ENCODE measurements at places on chromosomes 6 and 20. TPM values are rescaled to one million over a fixed set of nuclear protein-coding genes. Genes with fewer than 3 reads are reported as not detected.

DNA sequence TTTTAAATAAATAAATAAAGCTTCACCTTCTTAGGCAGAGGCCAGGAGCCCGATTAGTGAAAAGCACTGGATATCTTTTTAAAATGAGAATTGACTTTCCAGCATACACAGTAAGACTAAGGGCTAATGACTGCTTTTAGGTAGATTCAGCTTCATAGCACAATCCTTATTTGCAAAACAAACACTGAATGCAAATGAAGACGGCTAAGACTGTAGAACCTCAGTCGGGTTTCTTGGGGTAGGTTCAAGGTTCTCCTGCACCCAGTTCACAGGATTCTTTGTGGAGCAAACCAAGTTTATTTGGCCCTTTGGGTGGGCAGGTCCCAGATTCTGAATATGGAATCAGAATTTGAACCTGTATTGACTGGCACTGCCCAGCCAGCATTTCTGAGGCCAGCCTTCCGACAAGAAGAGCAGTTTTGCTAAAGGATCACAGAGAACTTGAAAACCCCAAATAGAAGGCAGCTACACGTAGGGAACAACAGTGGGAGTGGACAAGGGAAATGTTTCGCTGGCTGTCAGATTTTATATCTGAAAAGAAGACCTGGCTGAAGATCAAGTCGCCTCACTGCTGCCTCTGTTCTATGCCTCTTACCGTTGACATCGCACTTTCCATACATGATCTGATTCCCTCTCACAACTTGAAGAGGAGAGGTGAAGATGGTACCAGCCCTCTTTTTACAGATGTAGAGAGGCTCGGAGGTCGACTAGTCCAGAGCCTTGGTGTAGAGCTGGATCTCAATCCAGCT is 8.2 kb downstream of the TRERF1 start:
- H3K4me1 ChIP-seq, result no peaks in the 10 kb centered on the region
- no peak overlapping the region for H3K27ac ChIP-seq
- no peaks in the 10 kb centered on the region for H3K27me3 ChIP-seq
- H3K4me3 ChIP-seq, result no peak overlapping the region
- no peak for DNase-seq

BPIFB1 gene
- total RNA-seq, result 0.17 TPM

DNA sequence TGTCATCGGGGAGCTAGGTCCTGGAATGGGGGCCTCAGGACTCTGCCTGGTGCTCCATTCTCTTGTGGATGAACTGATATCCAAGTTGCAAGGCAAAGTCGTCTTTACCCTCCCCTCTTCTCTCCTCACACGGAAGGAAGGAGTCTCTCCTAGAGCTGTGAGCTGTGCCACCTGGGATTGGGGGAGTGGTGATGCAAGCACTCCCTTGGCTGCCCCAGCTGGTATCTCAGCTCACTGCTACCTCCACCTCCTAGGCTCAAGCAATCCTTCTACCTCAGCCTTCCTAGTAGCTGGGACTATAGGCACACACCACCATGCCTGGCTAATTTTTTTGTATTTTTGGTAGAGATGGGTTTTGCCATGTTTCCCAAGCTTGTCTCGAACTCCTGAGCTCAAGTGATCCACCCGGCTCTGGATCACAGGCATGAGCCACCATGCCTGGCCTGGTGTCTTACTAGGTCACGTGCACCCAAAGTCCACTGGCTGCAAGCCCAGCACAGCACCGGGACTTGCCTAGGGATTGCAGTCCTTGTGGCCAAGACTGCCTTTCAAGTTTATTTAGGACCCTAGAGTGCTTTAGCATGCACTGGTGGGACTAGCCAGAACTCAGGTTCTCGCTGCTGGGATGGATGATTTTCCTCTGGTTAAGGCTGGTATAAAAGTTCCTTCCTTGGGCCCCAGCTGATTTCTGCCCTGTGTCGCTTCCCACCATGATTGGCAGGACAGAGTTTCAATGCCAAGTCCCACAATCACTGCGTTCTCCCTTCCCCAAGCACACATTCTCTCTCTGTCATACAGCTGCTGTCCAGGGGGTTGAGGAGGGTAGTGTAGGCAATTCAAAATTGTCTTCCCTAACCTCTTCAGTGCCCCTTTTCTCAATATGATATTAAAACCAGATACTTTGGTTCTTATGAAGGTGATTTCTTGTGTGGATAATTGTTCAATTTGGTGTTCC is 33.5 kb downstream of the SMAP1 start:
- no peaks in the 10 kb centered on the region for H3K36me3 ChIP-seq
- DNase-seq, result no peak
- no peak overlapping the region for H3K4me3 ChIP-seq
- H3K4me1 ChIP-seq, result no peaks in the 10 kb centered on the region
- no peak overlapping the region for H3K27ac ChIP-seq
- H3K27me3 ChIP-seq, result no peaks in the 10 kb centered on the region

- peaks cover 6% of the 10 kb centered on the region for H3K4me1 ChIP-seq
- peaks cover 13% of the 10 kb centered on the region for H3K36me3 ChIP-seq
- H3K27ac ChIP-seq, result peak overlapping the region; percentile 45
- no peaks in the 10 kb centered on the region for H3K27me3 ChIP-seq
- H3K4me3 ChIP-seq, result peak overlapping the region; percentile 91
These were observed 655 bp upstream of the NDUFAF4 start for GRCh38 chr6:96898241-96898851.

DNA sequence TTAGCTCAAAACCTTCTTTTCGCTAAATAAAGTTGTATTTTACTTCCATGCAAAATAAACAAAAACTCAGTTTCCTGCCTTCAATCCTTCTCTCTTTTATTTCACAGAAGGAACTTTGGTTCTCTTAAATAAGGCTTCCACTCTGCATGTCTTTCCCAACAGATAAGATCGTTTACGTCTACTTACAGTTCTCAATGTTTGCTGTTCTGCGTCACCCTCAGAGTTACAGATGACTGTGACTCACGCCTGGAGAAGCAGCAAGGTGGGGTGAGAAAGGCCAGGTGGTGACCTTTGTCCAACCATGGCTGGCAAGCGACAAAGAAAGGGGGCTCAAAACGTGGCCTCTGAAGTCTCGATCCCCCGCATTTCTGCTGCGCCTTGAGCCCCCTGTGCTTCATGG is 51.4 kb upstream of the RPS6KA2 start:
- no peaks in the 10 kb centered on the region for H3K27me3 ChIP-seq
- H3K36me3 ChIP-seq, result no peaks in the 10 kb centered on the region
- peak overlapping the region; percentile 17 for H3K27ac ChIP-seq
- no peak overlapping the region for H3K4me3 ChIP-seq
- peaks cover 15% of the 10 kb centered on the region for H3K4me1 ChIP-seq

DNPH1 gene
- 117 TPM for total RNA-seq

GRCh38 chr20:50711113-50711825 is 19.9 kb upstream of the RIPOR3 start:
- no peak for DNase-seq
- H3K27ac ChIP-seq, result no peak overlapping the region

DNA sequence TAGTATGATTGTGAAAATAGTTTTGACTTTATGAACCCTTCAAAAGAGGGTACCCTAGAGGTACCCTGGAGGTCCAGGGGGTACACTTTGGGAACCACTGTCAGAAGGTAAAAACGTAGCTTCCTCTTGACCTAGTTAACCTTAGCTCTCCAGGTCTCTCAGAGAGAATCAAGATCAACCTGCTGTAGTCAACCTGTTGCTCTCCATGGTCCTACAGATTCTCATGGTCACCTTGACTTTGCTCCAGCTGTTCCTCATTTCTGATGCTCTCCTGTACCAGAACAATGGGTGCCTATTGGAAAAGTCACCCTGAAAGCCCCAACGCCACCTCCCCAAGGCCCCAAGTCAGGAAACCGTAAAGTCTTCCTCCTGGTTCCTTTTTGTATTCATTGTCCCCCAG is 294.4 kb upstream of the CDH4 start:
- DNase-seq, result no peak
- H3K27me3 ChIP-seq, result no peaks in the 10 kb centered on the region
- H3K27ac ChIP-seq, result no peak overlapping the region
- H3K4me3 ChIP-seq, result no peak overlapping the region
- no peaks in the 10 kb centered on the region for H3K36me3 ChIP-seq
- no peaks in the 10 kb centered on the region for H3K4me1 ChIP-seq

DNA sequence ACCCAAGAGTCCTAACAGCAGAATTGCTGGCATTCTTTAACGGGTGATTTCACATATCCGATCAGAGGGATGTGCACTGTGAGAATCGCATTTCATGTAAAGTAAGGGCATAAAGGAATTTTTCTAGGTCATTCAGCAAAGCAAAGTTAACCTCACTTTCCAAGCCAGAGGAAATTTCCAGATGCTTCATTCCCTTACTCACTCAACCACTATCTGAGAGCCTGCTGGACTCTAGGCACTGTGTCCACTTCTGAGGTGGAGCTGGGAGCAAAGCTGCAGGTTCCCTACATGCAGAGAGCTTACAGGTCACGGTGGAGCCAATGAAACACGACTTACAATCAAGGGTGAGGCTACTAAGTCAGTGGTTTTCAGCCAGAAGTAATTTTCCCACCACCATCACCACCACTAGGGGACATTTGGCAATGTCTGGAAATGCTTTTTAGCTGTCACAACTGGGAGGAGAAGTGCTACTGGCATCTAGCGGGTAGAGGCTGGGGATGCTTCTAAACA is 34.5 kb upstream of the TSHZ2 start:
- H3K27ac ChIP-seq, result no peak overlapping the region
- no peaks in the 10 kb centered on the region for H3K4me1 ChIP-seq
- DNase-seq, result no peak
- no peaks in the 10 kb centered on the region for H3K27me3 ChIP-seq
